AG04450 (cell line): ENCODE measurements at places on chromosomes 1 and 21. TPM values are rescaled to one million over a fixed set of nuclear protein-coding genes. Genes with fewer than 3 reads are reported as not detected.
A peak's percentile ranks its signal among the peaks of the same experiment; 100 is the strongest.

The SERTAD4 gene
- polyA plus RNA-seq: 1.7 and 1.8 TPM in 2 replicates

GRCh38 chr21:46243960-46244361 is 15.4 kb upstream of the LSS start:
- no peak for DNase-seq

GRCh38 chr1:72283022-72283306 is 625 bp upstream of the NEGR1 start:
- DNase-seq: no peak

DNA sequence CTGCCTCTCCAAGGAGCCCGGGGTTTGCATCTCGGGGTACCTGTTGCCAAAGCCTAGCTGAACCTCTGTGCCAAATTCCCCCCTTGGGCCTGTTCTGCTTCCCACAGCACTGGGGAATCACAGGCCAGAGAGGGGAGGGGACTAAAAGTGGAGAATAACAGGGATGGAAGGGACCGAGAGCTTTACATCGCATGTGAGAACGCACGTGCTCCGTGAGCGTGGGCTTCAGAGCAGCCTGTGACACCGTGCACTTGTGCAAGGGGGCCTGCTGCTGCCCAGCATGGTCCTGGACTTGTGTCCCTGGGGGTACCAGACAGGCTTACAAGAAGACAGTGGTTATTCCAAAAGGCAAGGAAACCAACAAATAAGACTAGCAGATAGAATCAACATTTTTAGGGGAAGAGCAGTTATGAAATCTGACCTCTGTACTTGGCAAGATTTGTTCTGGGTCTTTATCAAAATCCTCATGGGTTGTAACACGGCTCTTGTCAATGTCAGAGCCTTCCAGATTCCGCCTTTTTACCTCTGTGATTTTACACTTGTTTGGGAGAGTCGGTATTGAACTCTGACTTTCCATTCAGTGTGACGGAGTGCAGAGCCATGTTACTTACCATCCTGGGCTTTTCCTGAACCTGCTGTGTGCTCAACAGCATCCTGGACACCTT is 36.2 kb upstream of the TNFRSF1B start:
- DNase-seq: no peak

- DNase-seq: no peak
Observed at GRCh38 chr1:7846656-7847055, 6.2 kb downstream of the UTS2 start.

The SZRD1 gene
- polyA plus RNA-seq: 92.0 and 119 TPM in 2 replicates

- DNase-seq: no peak
Observed at GRCh38 chr1:237591353-237591752, 299.4 kb downstream of the ZP4 start.

DNA sequence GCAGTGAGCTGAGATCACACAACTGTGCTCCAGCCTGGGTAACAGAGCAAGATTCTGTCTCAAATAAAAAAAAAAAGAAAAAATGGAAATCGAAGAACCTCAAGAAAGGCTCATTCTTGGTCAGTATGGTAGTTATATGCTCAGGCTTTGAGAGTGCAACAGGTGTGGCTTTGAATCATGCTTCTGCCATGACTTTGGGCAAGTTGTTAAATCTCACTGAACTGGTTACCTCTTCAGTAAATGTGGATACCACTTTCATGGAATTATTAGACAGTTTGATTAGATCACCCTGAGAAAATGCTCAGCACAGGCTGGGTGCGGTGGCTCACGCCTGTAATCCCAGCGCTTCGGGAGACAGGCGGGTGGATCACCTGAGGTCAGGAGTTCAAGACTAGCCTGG is 12.8 kb downstream of the TRNAU1AP start:
- no peak for DNase-seq

The TTC13 gene
- 8.1 and 10.6 TPM in 2 replicates for polyA plus RNA-seq

DNA sequence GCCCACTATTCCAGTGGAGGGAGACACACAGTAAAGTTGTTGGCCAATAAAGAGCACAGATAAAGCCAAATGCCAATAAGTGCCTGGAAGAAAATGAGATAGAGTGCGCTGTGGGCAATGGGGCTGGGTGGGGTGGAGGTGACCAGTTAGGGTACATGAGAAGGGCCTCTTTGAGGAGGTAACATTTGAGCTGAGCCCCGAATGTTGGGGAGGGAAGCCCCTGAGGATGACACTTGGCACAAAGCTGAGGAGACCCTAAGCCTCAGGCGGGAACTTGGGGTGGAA is 979 bp downstream of the S100A9 start:
- DNase-seq: no peak

The VSIG8 gene
- polyA plus RNA-seq: not detected in 2 replicates

- DNase-seq: peak; percentile 99
Observed at GRCh38 chr21:34836103-34836932, 167.5 kb downstream of the CLIC6 start.

The KCNH1 gene
- 0.31 and 0.62 TPM in 2 replicates for polyA plus RNA-seq

The AGT gene
- polyA plus RNA-seq: 6.2 and 8.4 TPM in 2 replicates

DNA sequence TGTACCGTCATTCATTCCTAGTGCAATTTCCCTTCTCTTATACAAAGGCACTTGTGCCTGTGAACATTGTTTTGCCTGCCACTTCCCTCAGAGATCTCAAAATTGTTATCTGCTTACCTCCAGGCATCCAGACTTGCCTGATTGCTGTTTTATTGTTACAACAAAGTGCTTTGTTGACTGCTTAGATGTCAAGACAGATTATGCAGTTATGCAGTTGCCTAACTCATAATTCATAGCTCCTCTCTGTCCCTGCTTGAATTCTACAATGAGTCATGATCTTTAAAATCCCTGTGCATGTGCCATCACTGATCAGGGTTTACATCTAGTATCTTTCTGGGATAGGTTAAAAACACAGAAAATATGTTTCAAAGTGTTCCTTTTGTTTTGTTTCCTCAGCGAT is 24.5 kb downstream of the CXADR start:
- no peak for DNase-seq

The ANKRD65 gene
- 0.16 and 0.24 TPM in 2 replicates for polyA plus RNA-seq

- no peak for DNase-seq
Observed at GRCh38 chr1:69292833-69293232, 274.9 kb upstream of the LRRC7 start.

GRCh38 chr1:55981010-55981650 is 598.2 kb downstream of the PLPP3 start:
- DNase-seq: no peak

- peak; percentile 23 for DNase-seq
Observed at GRCh38 chr1:153791648-153792253, 16.5 kb downstream of the SLC27A3 start.

- no peak for DNase-seq
Observed at GRCh38 chr1:112460615-112461014, 48.1 kb upstream of the WNT2B start.

DNA sequence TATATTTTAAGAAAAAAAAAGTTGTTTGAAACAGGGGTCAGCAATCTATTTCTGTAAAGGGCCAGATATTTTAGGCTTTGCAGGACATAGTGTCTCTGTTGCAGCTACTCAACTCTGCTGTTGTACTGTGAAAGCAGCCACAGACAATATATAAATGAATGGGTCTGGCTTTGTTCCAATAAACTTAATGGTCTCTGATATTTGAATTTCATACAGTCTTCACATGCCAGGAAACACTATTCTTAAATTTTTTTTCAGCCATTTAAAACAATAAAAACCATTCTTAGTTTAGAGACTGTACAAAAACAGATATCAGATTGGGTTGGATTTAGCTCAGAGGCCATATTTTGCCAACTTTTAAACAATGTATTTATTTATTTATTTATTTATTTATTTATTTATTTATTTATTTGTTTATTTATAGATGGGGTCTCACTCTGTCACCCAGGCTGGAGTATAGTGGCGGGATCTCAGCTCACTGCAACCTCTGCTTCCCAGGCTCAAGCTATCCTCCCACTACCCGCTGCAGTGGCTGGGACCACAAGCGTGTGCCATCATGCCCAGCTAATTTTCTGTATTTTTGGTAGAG is 102.8 kb downstream of the DNM3 start:
- DNase-seq: no peak

GRCh38 chr21:41895643-41896493 is 16.7 kb upstream of the PRDM15 start:
- DNase-seq: no peak

- DNase-seq: no peak
Observed at GRCh38 chr1:26754086-26754874, 33.5 kb upstream of the PIGV start.

DNA sequence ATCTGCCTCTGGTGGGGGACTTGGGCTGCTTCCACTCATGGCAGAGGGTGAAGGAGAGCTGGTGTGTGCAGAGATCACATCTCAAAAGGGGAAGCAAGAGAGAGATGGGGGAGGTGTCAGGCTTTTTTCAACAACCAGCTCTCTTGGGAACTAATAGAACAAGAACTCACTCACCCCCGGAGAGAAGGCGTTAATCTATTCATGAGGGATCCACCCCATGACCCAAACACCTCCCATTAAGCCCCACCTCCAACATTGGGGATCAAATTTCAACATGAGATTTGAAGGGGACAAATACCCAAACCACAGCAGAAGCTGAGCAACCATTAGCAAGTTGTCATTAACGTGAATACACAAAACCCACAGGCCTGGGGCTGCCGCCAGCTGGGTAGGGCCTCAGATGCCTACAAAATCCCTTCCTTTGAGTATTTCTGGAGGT is 12.0 kb upstream of the VWA5B1 start:
- no peak for DNase-seq

The RHEX gene
- polyA plus RNA-seq: not detected in 2 replicates
